ENCODE measurements at places on chromosomes 13 and 19.

DNA sequence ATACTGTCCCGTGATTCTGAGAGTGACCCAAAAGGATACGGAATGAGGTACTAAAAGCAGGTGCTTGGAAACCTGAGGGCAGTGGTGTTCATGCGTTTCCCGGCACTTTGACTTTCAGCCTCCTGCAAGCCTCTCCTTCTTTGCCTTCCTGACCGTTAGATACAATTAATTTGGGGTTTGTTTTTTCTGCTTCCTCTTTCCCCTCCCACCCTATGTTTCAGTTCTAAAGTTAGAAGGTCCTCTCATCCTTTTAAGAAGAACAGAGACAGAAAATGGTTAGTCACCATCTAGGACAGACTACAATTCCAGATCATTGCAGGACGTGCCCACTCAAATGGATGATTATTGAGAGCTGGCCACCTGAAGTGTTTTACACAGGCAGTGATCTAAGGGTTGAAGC lies 1.8 kb upstream of the LILRB4 start:
- no peak for DNase-seq

- no peak for DNase-seq
These were observed 73.4 kb downstream of the ZDHHC20 start for GRCh38 chr13:21385710-21386109.

GRCh38 chr19:51025809-51026553 lies 435 bp downstream of the KLK11 start:
- no peak for DNase-seq

- DNase-seq, result no peak
These were observed 42.1 kb downstream of the PTPRS start for GRCh38 chr19:5298471-5298901.

DNA sequence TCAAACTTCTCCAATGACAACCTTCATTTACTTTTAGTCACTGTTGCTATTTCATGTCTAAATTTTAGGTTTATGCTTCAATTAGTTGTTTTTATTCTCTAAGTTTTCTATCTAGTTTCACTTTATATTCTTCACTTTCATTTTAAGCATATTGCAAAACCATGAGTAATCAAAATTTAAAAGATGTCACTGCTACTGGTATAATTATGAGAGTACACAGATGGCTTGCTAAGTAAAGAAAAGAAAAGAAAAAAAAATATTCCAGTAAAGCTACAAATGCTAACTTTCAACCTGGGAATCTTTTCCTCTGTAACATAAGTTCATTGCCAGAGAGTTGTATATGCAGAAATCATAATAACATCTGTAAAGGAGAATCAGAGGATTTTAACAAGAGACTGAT lies 1624.7 kb downstream of the PCDH9 start:
- no peak for DNase-seq

DNA sequence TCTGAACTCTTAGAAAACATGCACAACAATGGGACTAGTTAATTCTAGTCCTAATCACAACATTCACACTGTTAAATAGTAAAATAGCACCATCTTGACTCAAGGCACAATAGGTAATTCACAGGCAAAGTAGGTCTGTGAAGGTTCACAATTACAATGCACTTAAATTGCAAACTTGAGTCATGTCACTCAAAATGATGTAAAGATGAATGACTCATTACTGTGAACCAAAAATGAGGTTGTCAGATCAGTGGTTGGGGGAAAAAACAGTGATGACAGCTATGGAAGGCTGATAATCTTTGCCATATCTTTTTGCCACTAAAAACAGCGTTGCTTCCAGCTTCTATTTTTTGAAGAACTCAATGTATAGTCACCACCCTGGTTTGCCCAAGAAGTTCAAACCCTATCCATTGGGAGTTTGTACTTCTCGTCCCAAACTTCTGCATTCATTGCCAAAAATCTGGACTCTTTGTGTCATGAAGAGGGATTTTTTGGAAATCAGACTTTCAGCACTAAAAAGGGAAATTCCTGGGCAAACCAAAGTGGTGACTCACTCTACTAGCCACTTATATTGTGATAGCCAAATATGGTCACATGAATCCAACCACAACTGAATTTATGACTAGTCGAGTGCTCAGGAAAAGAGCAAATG lies 200.9 kb upstream of the TMTC4 start:
- peak; percentile 78 for DNase-seq

GRCh38 chr13:100694722-100695508 lies 20.3 kb upstream of the TMTC4 start:
- peak; percentile 87 for DNase-seq

- peak; percentile 64 for DNase-seq
These were observed 13.7 kb upstream of the SMARCA4 start for GRCh38 chr19:10946958-10947657.

DNA sequence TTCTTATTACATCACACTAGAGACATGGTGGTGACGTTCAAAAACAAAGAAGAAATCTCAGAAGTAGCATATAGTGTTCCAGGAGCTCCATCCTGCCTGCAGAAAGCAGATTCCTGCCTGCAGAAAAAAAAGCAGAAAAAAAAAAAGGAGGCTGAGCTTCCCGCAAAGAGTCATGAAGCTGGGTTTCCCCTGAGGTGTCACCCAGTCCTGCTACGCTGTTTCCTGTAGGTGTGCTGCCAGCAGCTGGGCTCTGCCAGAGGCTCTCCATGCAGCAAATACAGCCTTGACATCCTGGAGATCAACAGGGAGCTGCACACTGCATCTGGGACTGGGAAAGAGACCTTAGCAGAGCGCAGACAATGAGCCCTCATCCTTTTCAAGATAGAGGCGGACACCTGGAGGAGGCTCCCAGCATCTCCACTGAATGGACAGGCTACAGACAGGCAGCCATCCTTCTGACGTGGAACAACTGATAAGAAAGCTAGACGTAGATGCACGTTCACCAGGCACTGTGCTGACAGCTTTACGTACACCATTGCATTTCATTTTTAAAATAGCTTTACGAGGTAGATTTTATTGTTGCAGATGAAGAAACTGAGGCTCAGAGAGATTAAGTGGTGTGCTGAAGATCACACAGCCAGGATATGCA lies 350.9 kb downstream of the FOXO1 start:
- DNase-seq, result peak; percentile 67

- no peak for DNase-seq
These were observed 15.5 kb upstream of the OLFM4 start for GRCh38 chr13:53013113-53013512.

DNA sequence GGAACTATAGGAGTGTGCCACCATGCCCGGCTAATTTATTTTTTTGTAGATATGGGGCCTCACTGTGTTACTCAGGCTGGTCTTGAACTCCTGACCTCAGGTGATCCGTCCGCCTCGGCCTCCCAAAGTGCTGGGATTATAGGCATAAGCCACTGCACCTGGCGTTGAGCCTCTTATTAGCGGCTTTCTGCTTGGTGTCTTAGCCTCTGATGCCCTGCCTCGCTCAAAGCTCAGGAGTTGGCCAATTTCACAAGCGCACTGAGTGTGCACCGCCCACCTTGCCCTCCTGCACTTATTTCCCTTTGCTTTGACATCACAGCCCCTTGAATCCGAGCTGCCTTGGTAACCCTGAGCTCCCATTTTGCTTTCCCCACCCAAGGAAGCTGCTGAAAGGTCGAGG lies 10.1 kb downstream of the YIPF2 start:
- no peak for DNase-seq

DNA sequence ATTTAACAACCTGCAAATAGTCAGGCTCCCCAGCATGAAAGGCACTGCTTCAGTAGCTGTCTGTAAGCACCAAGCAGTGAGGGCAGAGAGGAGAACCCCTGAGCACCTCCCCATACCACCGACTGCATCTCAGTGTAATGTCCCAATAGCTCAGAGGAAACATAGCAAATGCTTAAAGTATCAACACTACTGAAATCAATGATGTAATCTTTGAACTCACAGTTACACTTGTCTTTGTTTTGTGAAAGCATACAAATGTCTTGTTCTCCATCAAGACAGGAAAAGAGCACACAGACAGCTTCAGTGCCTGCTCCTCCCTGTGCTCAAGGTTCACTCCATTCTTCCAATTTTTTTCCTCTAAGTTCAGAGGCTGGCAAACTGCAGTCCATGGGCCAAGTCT lies 94.7 kb downstream of the IRS2 start:
- no peak for DNase-seq

DNA sequence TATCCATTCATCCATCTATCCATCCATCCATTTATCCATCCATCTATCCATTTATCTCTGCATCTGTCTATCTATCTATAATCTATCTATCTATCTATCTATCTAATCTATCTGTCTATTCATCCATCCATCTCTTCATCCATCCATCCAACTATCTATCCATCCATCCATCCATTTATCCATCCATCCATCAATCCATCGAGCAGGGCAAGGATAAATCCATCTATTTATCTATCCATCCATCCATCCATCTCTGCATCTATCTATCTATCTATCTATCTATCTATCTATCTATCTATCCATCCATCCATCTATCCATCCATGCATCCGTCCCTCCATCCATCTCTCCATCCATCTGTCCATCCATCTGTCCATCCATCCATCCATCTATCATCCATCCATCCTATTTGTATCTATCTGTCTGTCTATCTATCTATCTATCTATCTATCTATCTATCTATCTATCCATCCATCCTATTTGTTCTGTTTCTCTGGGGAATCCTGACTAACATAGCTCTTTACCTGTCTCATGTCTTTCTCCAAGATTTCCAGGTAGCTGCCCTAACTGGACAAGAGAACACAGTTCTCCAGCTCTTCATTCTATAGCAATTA lies 198.1 kb downstream of the FOXO1 start:
- DNase-seq, result no peak

GRCh38 chr19:38561658-38562057 lies 56.1 kb downstream of the MAP4K1 start:
- no peak for DNase-seq

- DNase-seq, result no peak
These were observed 186.2 kb downstream of the PCDH9 start for GRCh38 chr13:67043901-67044300.

DNA sequence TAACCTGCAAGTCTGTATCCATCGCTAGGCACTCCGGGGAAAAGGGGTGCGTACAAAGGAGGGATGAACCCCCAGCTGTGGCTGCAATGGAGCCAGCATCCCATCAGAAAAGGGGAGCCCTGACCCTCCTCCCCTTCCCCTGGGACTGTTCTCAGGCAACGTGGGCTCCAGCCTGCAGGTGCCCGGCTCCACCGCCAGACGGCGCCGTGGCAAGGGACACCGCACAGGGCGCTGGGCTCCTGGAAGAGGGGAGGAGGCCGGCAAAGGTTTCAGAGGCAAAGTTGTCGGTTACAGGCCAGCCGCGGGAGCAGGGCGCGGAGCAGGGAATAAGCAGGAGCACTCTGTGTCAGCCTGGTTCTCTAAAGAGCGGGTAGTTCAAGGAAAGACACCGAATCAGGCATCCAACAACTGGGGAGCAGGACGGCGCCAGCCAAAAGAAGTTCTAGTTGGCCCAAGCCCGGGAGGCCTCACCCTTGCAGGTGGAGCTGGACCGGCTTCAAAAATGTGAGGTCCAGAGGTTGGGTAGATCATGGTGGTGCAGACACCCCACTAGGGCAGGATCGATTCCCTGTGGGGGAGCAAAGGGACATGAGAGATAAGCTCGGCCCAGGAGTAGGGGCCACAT lies 53.0 kb upstream of the ATP12A start:
- peak; percentile 47 for DNase-seq

- DNase-seq, result no peak
These were observed 41.6 kb upstream of the SPRY2 start for GRCh38 chr13:80382576-80382975.

DNA sequence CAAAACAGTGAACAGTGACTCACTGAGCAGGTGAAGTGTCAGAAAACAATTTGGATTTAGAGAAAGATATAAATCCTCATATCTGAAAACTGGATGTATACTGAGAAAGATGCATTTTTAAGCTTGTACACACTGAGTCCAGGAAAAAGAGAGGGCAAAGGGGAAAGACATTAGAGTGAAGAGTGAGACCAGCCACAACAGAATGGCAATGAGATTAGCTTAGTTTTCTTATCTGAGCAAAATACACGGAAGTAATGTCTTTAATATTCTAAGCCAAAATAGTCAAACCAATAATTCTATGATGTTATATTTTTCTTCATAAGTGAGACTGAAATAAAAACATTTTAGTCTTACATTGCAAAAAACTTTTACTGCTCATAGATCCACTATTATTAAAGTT lies 236.0 kb downstream of the SLITRK5 start:
- no peak for DNase-seq

DNA sequence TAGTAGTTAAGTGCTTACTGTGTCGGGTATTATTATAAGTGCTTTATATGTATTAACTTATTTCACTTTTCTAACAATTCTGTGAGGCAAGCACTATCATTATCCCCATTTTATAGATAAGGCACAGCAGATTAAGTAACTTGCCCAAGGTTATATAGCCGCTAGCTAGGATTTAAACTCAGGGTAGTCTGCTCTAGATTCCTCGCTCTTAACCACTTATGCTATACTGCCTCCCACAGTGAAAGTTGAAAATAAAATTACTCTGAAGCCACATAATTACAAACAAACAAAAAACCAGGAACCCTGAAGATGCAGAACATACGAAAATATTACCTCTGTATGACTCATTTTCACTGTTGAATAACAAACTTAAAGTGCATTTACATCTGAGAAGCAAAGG lies 3.9 kb downstream of the TEX30 start:
- no peak for DNase-seq

- peak; percentile 31 for DNase-seq
These were observed 17.2 kb downstream of the PKN1 start for GRCh38 chr19:14450168-14450874.

DNA sequence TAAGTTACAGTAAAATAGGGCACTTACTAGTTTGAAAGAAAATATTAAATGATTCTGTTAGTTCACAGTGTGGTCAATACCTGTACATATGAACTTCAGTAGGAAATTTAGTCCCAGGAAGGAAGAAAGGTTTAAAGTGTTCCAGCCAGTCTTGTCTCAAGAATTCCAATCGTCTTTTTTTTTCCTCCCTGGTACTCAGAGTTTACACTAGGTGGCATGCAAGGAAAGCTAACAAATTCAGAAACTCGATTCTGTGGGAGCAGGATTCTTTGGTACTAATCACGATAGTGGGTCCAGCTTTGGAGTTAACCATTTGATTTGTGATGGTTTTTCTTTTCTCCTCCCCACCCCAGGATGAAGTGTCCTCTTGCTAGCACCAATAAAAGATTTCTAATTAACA lies 43.6 kb downstream of the POLR1D start:
- no peak for DNase-seq

DNA sequence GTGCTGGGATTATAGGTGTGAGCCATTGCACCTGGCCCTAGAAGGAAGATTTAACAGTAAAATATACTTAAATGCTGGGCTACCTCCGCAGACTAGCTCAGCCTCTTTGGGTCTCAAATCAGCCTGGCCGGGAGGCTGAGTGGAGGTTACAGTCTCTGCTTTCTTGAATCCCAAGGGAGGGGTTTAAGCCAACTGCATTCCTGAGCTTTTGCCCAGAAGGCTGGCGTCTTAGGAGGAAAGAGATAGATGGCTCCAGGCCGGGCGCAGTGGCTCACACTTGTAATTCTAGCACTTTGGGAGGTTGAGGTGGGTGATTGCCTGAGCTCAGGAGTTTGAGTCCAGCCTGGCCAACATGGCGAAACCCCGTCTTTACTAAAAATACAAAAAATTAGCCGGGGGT lies 623 bp upstream of the C5AR1 start:
- no peak for DNase-seq

All from kidney tubule cell (primary cell).